ENCODE measurements at places on chromosomes 3 and 15.

GRCh38 chr15:77904901-77905300 is 172.6 kb downstream of the TBC1D2B start:
- DNase-seq, result no peak

- no peak for DNase-seq
These were observed 34.4 kb upstream of the HCN4 start for GRCh38 chr15:73403171-73403570.

DNA sequence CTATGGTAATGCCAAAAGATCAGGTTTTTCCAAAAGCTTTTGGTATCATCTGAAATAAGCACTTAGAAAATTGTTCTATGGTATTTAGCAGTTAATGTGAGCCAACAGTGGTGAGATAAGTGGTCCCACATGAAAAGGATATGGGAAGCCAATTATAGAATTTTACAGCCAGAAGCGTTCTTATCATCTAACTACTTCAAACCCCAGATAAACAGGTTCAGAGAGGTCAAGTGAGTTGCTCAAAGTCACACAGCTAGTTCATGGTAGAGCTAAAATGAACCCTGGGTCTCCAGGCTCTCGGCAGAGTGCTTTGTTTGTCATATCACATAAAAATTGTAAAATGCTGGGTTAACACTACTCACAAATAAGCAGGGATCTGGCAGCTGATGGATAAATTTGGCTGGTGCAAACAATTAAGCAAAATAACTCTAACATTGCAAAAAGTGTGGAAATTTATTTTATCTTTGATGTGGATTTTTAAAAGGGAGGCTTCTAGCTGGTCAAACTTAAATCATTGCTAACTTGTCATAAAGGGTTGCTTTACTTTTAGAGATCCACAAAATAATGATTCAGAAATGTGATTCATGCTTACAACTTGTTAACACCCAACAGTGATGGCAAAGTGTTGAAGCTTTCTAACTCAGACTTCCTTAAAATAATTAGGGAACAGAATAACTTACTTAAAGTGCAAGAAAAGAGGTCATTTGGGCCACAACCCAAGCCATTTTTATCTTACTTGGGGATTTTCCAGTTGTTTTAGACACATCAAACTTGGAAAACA is 202.8 kb upstream of the TBC1D5 start:
- no peak for DNase-seq

DNA sequence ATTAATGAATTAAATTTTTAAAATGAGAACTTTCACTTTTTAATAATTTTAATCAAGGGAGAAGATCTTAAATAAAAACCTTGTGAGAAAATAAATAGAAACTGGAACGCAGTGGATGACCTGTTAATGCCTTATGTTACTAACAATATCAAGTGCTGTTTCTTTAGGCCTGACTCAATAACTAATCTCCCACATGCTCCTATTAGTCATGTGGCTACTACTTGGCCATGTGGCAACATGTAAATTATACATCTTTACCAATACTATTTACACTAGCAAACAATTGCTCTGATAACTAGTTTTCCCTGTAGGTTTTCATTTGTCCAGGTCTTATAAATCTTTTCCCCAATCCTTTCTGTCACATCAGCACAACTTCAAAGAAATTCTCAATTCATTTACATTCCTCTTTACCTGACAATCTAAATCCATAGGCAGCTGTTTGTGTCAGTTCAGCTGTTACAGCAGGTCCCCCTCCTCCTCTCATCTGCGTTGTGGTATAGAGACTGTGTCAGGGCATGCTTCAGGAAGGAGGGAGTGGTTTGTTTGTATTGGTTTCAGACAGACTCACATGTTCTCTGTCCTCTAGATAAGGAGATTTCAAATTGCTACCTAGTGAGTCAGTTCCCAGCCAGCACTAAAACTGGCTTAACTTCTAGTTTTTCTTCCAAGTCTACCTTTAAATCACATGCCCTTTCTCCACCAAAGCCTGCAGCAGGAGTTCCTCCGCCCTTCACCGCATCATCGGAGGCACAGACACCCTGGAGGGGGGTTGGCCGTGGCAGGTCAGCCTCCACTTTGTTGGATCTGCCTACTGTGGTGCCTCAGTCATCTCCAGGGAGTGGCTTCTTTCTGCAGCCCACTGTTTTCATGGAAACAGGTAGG is 11.3 kb upstream of the C3orf52 start:
- no peak for DNase-seq

DNA sequence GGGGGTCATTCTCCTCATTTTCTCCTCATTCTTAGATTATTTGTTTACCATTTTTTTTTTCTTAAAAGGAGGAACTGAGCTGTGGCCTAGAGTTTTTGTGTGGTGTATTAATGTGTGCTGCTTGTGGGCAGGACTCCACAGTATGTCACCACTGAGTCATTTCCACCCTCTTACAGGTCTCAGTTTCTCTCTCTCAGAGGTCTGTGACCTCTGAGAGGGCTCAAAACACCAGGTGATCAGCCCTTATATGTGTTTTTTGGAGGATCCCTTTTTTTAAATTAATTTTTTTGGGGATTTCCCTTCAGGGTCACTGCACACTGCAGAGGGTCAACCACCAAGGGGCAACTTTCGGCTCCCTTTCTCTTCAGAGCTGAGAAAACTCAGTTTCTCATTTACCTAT is 166.4 kb downstream of the SUCNR1 start:
- no peak for DNase-seq

GRCh38 chr3:160001850-160002623 is 13.4 kb downstream of the IL12A start:
- no peak for DNase-seq

DNA sequence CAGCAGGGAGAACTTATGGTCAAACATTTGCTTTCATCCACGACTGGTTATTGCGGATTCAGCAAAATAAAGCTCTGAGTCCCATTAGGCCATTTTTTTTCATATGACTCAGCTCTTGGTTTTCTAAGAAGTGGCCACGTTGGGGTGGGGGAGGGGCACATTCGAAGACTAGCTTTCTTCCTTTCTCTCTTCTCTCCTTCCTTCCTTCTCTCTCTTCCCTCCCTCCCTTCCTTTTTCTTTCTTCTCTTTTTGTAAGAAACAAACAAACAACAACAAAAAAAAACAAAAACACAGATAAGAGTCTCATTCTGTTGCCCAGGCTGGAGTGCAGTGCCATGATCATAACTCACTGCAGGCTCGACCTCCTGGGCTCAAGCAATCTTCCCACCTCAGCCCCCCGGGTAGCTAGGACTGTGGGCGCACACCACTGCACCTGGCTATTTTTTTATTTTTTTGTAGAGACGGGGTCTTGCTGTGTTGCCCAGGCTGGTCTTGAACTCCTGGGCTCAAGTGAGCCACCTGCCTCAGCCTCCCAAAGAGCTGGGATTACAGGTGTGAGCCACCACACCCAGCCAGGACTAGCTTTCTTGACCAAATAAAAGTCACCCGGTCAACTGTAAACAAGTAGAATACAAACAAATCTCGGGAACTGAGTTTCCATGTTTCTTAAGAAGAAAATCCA is 41.6 kb downstream of the ABCC5 start:
- no peak for DNase-seq

DNA sequence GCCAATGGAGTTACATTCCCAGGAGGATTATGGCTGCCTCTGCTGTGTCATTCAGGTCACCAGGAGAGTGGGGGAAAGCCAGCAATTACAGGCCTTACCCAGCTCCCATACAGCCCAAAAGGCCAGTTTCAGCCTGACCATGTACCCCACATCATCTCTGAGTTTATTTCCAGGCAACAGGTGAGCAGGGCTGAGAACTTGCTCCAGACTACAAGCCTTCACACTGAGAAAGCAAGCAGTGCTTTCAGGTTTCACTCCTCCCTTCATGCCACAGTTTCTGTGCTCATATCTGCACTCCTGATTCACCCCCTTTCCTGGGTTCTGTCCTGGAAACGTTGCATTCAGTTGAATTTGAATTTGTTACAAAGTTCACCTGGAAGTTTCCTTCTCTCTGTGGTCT is 68.1 kb upstream of the ABI3BP start:
- no peak for DNase-seq

DNA sequence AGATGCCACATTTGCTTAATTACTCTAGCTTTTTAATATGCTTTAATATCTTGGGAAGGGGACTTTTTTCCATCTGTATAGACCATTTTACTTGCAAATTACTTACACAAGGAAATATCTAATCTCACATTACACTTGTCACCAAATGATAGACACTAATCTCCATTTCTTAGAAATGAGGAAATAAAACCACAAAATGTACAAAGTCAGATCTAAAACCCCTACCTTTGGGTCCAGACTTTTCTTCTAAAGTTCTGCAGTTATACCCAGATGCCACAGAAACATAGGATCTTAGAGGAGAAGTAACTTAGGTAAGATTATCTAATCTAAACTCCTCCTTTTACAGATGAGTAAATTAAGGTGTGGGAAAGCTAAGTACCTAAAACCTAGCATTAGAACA is 44.3 kb downstream of the CD200R1L start:
- no peak for DNase-seq

DNA sequence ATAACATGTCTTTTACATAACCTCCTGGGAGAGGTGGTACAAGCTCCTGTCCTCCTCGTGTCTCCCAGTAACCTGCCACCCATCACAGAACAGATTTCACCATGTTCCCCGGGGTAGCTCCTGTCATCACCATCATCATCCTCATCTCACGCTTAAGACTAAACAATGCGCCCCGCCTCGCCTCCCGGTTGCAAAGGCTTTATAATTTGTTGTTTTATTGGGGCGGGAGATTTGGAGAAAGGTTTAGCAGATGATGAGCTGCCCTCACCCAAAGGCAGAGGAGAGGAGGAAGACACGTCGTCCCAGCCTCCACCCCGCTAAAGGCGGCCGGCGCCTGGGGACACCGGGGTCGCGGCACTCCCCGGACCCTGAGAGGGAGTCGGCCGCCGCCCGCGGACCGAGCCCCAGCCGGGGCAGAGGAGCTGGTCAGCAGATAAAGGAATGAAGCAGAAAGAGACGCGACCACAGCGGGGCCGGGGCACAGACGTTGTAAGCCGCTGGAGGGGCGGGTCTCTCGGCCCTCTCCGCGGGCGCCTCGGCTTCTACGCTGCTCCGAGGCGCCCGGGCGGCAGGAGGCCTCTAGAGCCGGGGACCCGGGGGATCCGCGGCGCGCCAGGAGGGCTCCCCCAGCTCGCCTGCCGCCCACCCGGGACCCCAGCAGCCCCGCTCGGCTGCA is 589 bp downstream of the HERC1 start:
- no peak for DNase-seq

GRCh38 chr3:140748-141330 is 55.7 kb upstream of the CHL1 start:
- no peak for DNase-seq

- DNase-seq, result no peak
These were observed 19.5 kb upstream of the CAV3 start for GRCh38 chr3:8713901-8714759.

- no peak for DNase-seq
These were observed 39.4 kb downstream of the CD200 start for GRCh38 chr3:112372396-112372795.

DNA sequence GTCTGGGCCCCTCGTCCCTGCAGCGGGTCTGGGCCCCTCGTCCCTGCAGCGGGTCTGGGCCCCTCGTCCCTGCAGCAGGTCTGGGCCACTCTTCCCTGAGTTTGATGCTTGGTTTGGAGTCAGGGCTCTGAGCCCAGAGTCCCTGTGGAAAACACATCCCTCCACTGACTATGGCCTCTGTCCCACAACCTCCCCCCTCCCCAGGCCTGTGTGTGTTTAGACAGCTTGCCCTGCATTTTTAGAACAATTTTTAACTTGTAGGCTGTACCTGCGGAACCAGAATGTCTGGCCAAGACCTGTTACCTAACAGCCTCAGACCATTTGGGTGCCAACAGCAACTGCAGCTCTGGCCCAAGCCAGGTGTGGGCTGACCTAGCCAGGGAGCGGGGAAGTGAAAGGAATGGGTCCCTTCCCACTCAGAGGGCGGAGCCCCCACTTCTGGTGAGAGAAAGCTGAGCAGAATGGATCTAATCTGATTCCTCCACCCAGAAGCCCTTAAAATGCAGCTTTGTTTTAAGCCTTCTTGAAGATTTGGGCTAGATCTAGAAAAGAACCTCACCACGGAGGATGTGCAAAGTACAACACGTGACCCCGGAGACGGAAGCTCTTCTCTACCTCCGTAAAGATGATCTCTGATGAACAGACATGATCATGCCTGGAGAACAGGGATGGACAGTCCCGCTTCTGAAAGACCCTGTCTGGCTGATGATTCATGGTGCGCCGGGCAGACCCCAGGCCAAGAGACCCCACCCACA is 60.5 kb upstream of the TFRC start:
- no peak for DNase-seq

- no peak for DNase-seq
These were observed 81.3 kb downstream of the ARHGAP31 start for GRCh38 chr3:119375510-119375909.

DNA sequence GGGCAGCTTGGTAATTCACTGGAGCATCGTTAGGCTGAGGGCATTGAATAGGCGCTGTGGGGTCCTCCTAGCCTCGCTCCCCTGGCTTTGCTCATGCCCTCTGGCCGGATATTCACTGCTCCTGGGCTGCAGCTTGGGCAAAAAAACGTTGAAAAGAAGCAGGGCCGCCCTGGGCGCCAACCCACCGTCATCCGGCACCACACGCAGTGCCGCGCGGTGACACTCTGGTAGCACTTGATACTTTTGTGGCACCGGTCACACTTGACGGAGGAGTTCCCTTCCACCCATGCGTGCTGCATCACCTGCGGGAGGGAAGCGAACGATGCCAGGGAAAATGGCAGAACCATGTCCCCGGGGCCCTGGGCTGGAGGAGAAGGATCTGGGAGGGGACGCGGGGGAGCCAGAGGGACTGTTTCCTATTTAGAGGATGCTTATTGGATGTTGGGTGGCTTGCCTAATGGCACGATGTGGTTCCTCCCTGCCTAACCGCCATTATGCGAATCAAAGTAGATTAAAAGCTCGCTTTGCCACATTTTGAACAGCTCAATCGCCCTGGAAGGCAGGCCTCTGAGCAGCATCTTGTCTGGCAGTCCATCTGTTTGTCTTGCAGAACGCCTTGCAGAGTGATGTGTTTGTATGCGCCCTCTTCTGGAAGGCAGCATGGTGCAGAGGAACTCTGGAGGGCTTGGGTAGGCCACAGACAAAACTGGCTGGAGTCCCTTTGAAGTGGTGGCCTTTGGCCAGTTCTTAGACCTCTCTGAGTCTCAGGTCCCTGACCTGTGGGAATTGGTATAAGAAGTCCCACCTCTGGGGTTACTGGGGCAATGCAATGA is 93.2 kb downstream of the DGKG start:
- DNase-seq, result no peak

- no peak for DNase-seq
These were observed 61.5 kb downstream of the P3H2 start for GRCh38 chr3:190059242-190059590.

DNA sequence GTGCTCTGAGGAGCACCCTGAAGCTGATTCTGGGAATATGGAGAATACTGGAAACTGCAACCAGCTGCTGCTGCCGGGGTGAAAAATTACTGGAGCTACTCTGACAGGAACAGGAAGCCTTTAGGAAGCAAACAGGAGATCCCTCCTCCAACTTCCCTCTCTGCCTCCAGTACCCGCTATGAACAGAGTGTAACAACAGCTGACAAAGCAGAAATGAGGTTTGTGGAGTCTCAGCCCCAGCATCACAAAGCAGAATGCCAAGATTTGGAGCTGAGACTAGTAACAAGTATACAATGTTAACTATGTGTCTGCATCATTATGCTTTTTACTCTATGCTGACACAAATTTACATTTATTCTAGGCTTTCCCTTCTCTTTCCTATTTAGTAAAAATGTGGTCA is 22.7 kb upstream of the PIAS1 start:
- DNase-seq, result no peak

- no peak for DNase-seq
These were observed 102.7 kb upstream of the AADACL2 start for GRCh38 chr3:151630938-151631441.
